ENCODE measurements at places on chromosomes 7 and 10.

DNA sequence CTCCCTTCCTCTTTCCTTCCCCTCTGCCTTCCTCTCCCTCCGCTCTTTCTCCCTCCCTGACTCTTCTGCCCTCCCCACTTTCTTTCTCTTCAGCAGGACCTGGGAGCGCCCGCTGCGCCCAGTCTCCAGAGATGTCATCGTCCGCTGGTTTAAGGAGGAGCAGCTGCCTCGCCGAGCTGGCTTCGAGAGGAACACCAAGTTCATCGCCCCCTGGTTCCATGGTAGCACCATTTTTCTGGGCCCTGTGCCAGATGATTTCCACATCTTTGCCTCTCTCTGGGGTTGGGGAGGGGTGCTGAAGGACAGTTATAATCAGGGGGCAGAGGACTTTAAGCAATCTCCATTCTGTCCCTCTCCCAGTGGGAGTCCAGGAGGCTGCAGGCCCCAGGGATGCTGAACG lies 71.6 kb downstream of the SH2D4B start:
- DNase-seq = no peak

DNA sequence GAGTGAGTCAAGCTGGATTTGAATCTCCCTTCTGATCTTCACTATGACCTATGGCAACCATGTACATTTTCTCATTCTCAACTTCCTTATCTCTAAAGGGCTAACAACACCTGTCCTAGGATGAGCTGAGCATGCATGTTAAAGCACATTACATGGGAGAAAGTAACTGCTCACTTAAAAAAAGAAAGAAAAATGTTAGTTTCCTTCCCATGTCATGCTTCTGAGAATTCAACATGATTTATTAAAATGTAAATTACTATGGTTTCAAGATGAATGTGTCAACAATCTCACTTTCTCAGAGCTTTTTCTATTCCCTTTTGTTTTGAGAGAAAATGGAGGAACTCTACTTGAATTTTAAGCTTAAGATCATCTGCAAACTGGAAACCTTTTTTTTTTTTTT lies 295.3 kb downstream of the SKIDA1 start:
- DNase-seq = no peak

DNA sequence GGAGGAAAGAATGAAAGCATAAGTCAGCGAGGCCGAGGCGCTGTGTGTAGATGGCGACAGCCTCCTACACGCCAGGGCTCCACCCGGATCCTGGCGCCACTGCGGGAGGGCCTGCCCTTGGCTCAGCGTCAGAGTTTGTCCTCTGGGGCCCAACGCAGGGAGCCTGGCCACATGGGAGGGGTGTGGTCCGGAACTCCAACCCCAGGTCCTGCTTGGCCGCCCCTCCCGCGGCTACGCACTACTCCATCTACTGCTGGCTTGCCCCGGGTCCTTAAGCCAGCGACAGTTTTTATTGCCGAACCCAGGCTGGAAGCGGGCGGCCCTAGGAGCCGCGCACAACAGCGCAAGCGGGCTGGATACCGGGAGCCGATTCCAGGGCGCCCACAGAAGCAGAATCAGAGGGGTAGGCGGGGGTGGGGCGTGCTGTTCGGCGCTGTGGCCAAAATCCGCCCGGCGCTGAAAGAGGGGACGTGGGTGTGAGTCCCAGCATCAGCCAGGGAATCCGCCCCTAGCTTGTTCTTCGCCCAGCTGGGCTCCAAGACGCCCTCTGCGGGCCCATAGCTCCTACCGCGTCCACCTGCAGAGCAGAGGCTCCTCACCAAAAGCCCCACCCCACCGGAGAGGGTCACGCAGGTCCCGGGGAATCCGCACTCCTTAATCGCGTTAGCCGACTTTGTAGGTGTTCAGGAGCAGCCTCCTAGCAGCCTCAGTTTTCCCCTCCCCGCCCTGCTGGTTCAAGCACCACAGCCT lies 4.5 kb downstream of the KAZALD1 start:
- DNase-seq = peak; percentile 48

GRCh38 chr10:77967611-77968022 lies 41.1 kb upstream of the DLG5 start:
- no peak for DNase-seq

- no peak for DNase-seq
These were observed 32.0 kb downstream of the NUB1 start for GRCh38 chr7:151373599-151373998.

- DNase-seq = peak; percentile 17
These were observed 167.1 kb downstream of the NEURL1 start for GRCh38 chr10:103660364-103661197.

Measured in activated naive CD4-positive, alpha-beta T cell treated with Interleukin-2 at 50 U/mL for 16 hours (primary cell).